ENCODE measurements at places on chromosomes 4 and X.
A peak's percentile ranks its signal among the peaks of the same experiment; 100 is the strongest.

GRCh38 chr4:185716577-185717376 lies 95.2 kb downstream of the SORBS2 start:
- no peak for DNase-seq

GRCh38 chrX:115260330-115260729 lies 26.4 kb upstream of the LRCH2 start:
- DNase-seq: peak; percentile 20

DNA sequence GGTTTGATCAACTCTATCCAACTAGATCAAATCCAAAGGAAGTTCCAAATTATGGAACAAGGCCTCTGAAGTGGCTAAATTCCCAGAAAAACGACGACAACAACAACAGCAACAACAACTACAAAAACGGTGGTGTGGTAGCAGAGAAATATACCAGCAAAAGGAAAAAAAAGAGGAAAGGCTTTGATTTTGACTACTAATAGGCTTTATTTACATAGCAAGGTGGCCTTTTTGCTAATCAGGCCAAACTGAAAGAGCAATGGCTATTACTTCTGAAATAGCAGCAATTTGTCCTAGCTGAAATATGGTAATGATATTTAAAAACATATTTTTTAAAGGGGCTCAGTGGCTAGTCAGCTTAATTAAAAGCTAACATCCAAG lies 40.8 kb upstream of the TMPRSS11E start:
- DNase-seq: no peak

DNA sequence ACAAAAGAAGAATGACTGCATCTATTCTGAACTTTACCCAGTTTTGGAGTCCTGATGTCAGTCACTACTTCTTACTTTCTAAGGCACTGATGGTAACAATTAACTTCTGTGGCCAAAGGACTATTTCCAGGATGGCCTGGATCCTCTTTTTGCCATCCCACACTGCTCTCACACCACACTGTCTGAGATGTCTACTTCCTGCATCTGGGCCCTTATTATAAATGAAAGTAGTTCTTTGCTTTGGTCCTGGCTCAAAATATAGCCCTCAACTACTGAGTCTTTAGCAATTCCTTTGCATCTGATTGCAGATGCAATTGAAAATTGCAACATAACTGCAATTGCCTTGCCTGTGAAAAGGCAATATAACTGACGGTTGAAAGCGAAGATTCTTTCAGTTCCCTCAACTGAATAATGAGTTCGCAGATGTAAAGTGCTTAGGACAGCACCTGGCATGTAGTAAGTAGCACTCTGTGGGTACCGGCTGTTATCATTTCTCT lies 44.2 kb downstream of the COQ2 start:
- no peak for DNase-seq

DNA sequence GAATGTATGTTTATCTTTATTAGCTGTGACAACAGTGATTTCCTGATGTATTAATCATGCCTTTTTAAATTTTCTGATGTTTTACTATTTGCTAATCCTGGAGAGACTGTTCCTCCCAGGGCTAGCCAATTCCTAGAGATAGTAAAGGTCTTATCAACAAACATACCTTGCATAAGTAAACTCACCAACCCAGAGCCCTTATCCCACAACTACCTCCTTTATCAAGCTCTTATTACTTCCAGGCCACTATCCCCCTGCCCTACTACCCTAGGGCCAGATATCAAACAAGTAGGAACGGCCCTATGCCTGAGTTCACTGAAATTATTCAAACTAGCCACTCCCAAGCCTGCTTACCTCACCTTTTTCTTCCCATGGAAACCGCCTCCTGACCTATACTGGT lies 58.2 kb upstream of the NPNT start:
- no peak for DNase-seq

- DNase-seq: peak; percentile 5
Measured at GRCh38 chr4:52076731-52077130, 25.6 kb downstream of the SPATA18 start.

DNA sequence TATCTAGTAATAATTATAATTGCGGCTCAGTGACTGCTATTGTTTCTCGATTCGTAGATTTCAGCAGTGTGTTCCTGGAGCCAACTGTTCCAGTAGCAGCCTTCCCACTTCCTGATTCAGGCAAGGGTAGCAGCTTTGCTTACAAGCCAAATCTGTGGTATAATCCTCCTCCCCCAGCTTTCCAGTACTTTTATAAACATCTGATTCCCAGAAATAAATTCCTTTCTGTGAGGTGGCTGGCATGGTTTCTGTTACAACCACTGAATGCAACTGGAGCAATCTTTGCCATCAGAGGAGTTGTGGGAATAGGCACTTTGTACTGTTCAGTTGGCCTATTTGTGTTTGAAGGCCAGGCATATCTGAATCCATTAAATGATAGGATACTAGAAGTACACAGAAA lies 80.0 kb downstream of the GLRA3 start:
- DNase-seq: peak; percentile 17

GRCh38 chr4:174538123-174538875 lies 16.0 kb upstream of the HPGD start:
- no peak for DNase-seq

DNA sequence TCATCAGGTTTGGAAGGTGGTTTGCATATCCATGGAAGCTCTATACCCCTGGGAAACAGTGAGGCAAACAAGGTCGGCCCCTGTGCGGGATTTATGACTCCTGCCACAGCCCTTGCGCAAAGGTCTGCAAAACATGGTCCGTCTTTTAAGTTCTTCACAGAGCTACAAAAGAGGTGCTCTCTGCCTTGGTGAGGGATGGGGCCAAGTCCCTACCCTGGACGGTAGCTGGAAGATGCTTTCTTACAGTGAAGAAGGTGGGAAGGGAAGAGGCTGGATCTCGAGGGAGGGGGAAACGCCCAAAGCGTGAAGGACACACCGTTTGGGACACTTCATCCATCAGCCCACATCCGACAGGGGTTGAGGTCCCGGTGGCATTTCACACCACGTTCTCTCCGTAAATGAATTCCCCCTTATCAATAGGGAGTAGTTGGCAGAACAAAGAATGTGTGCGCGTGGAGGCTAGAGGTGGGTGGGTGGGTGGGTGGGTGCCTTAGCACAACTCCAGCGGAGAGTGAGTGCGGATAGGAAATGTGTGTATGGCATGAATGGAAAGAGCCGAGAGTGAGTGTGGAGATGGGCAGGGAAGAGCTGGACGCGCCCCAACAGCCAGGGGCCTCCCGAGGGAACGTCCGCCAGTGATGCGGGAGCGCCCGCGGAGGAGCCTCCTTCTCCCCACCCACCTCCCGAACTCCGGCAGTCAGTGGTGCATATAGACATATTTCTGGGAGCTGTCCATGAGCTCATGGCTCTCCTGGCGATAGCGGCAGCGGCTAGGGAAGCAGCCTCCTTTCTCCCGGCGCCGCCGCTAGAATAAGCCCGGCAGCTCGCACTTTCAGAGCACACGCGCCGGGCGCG lies 68.3 kb downstream of the LARP7 start:
- peak; percentile 76 for DNase-seq

DNA sequence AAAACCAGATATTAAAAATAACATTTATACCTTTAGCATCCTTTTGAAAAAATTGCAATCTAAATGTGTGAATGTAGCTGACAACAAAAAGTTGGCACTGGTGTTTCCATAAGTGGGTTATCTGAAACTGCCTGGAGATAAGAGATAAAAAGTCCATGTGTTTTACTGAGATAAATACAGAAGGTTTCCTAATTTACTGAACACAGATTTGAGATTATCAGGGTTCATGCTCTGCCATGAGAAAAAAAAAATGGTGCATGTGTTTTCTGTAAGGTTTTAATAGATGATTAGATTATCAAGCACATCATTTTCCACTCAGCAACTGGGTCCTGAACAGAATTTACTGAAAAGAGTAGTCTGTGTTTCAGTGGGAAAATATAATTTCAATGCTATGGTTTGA lies 326.2 kb upstream of the SLIT2 start:
- no peak for DNase-seq

DNA sequence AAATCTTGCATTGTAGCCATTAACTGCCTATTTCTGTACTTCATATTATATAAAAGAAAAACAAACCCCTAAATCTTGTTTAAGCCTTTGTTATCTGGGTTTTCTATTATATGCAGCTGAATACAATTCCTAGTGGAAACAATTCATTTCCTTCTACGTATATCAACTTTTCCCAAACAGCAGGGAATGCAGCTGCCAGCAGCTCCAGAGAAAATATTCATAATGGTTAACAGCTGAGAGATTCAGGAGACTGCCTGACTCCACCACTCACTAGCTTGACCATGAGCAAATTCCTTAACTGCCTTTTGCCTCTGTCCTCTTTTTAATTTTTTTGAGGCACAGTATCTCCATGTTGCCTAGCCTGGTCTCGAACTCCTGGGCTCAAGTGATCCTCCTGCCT lies 146.2 kb downstream of the SPATA18 start:
- peak; percentile 15 for DNase-seq

- no peak for DNase-seq
Measured at GRCh38 chr4:1092026-1092982, 21.1 kb downstream of the RNF212 start.

DNA sequence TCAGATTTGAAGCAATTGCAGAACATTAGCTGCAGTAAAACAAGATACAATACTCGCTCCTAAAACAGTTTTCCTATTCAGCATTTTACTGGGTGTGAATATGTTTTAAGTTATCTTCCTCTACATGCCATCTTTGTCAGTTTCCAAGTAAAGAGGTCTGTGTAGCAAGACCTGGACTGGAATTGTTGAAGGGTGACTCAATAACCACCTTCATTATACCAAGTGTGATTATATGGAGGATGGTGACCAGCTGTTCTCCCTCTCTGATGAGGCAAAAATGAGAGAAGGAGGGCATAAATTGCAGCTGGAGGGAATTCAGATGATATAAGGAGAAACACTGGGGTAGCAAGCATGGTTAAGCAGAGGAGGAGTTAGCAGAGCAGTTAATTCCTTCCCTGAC lies 922.1 kb upstream of the SLIT2 start:
- peak; percentile 42 for DNase-seq

- DNase-seq: no peak
Measured at GRCh38 chr4:158777423-158778155, 8.8 kb downstream of the FNIP2 start.

DNA sequence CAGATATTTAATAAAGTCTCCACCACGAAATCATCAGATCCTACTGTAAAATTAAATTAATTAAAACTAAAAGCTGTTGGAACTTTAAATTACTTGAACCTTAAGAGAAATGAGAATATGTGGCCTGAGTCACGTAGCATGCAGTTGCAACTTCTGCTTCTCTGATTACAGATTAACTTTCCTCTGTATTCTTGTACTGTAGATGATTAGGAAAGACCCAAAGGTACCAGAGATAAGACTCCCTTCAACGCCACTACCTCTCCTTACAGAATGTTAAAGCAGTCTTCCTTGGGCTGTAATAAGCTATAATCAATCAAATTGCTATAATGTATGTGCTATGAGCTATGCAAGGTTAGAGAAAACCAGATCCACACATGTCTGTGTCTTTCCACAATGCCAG lies 47.9 kb downstream of the FAM13A start:
- DNase-seq: no peak

- DNase-seq: peak; percentile 43
Measured at GRCh38 chrX:45850775-45851433, 650.2 kb upstream of the DIPK2B start.

DNA sequence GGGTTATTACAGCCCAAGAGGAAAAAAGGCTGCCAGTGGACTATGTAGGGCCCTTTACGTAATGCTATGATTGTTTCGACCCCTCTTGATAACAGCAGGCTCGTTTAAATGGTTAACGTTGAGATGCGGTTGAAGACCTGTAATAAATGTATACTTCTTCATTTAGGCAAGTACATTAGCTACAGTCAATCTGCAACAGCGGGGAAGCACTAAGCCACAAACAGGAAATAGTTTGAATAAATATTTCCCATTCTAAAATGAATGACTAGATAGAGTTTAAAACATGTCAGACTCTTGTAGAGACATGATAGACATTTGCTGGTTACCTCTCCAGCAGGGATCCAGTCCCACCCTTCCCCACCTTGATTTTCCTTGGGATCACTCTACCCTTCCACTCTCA lies 38.1 kb upstream of the STIM2 start:
- no peak for DNase-seq

DNA sequence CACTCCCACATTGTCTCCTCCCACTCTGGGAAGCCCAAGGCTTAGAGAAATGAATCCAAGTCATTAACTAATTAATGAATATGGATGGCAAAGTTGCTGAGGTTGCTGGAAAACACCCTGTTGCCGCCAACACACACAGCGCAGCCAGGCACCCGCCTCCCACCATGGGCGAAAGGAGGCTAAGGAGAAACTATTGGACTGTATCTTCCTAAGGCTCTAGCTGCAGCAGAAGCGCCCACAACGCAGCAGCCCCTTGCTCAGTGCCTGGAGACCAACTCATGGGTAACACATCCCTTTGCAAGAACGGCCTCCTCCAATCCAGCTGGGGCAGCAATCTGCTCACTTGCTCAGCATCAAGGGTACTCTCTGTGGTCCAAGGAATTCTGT lies 34.2 kb downstream of the TSC22D3 start:
- DNase-seq: no peak

DNA sequence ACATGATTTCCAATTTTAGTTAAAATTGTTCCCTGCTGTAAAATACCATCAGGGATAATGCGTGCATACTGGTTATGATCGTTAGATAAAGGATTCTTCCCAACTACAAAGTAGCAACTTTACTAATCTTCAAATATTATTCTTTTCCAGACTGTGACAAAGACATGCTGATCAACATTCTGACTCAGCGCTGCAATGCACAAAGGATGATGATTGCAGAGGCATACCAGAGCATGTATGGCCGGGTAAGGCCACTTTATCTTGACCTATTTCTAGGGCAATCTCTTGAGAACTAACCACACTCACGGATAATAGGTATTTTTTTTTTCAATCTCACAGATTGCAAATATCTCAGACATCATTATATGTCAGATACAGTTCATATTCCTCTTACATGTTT lies 47.0 kb downstream of the ANXA10 start:
- DNase-seq: peak; percentile 79

DNA sequence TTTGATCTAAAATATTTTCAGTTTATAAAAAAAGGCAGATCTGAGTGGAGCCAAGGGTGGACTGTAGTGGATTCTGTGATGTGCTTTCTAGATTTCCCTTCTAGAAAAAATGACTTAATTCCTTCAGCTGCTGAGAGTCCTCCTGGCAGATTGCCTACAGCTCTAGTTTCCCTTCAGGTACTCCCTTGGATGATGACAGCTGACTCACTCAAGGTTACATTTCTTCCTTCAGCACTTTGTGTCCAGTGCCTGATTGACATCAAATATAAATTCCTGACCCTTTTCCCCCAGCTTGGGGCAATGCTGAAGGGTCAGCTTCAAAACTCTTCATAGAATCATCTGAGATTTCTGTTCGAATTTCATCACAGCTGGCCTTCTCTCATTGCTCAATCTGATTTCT lies 161.7 kb downstream of the EMCN start:
- peak; percentile 11 for DNase-seq

GRCh38 chrX:134761788-134762187 lies 103.5 kb upstream of the PLAC1 start:
- peak; percentile 18 for DNase-seq

DNA sequence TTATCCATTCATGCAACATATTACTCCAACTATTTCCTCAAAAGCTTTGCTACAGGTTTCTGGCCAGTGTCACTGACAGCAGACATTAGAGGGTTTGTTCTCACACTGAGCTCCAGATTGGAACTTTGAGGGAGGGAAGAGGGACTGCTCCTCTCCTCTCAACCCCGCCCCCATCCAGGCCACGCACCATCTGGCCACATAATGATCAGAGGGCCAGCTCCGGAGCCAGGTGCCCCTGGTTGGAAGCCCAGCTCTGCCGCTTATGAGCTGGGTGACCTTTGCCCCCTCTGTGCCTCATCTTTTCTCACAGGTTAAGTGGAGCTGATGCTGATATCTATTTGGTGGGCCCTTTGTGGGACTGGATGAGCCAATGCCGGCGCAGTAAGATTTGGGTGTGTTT lies 55.8 kb downstream of the C4orf50 start:
- no peak for DNase-seq
